ENCODE measurements at places on chromosomes 2 and 18. TPM values are rescaled to one million over a fixed set of nuclear protein-coding genes. Genes with fewer than 3 reads are reported as not detected.

Gene DPYSL5
- total RNA-seq, result not detected

Gene KLHL30
- total RNA-seq, result 174 TPM

Gene GALNT14
- 0.16 TPM for total RNA-seq

Gene SNRNP27
- 109 TPM for total RNA-seq

Gene KRTCAP3
- not detected for total RNA-seq

Gene ALKAL2
- total RNA-seq, result not detected

Gene SLC40A1
- total RNA-seq, result 81.8 TPM

Gene ITGA4
- not detected for total RNA-seq

Gene TTN
- 4,552 TPM for total RNA-seq

Gene FLACC1
- total RNA-seq, result 1.7 TPM

Gene HJURP
- not detected for total RNA-seq

Gene TRIB2
- 18.5 TPM for total RNA-seq

Gene SLC5A7
- total RNA-seq, result not detected

Gene ANKRD30B
- total RNA-seq, result not detected

Gene GKN2
- not detected for total RNA-seq

Gene TMEM198
- total RNA-seq, result 1.8 TPM

Gene B3GNT2
- 4.4 TPM for total RNA-seq

Gene ST6GAL2
- not detected for total RNA-seq

Gene SALL3
- total RNA-seq, result not detected

Gene KCNIP3
- 1.3 TPM for total RNA-seq
